Activated T-cell treated with anti-CD3 and anti-CD28 coated beads for 48 hours (primary cell): ENCODE measurements at places on chromosomes 7 and 10.

GRCh38 chr10:70680899-70681730 lies 8.8 kb downstream of the ADAMTS14 start:
- DNase-seq = no peak

DNA sequence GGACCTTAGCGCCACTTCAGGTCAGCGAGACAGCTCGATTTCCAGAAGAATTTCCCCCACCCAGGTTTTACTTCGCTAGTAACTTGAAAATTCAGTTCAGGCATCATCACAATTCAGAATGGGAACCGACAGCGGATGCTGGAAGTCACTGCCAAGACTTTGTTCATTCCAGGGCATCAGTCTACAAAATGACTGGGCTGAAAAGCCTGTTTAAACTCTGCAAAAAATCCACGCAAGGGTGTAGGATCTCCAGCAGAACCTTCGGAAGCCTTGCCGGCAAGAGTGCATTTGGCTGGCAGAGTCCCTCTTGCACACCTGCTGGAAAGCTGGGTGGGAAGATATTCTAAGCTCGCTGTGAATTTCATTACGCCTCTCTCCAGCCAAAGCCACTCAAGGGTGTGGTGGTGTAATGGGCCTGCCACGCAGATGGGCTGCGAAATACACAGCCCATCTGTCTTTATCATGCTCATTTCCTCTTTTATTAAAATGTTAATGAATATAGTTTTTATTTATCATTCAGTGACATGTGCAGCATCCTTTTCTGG lies 672.0 kb upstream of the FOXK1 start:
- DNase-seq = no peak

DNA sequence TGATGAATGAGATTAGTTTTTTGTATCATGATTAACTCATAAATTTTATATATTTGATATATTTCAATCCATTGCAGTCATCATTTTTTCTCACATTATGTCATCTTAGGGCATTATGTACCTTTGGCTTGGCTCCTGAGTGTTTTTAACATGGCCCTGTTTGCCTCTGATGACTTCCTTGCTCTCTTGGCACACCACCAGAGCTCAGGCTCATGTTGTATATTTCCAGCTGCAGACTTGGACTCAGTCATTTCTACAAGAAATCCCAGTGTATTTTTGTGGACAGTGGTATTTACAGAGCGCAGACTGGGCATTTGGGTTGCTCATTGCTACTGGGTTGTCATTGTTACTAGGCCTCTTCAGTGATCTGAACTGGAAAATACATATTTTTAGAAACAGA lies 188.5 kb downstream of the ADRA2A start:
- no peak for DNase-seq

DNA sequence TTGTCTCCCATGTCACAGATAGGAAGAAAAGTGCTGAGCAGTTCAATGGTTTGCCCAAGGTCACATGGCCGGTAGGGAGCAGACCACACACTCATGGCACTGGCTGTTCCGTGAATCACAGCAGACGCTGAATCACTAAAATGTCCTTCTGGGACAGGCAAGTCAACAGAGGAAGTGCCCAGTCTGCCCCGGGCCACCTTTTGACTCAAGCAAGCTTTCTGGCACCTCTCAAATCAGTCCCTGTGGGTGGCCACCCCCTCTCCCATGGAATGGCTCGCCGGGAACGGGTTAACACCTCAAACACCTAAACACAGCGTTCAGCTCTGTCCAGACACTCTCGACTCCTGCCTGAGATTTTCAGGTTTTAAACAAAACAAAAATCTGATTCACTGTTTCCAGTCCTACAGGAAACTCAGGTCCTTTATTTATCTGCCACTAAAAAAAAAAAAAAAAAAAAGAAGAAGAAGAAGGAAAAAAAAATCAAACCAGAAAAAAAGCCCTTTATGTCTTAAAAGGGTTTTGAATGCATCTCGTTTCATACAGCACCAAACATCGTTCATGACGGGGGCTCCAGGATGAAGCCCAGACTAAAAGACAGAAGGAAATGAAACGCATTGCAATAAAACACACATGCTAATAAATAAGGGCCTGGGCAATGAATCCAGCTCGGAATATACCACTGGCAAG lies 15.5 kb downstream of the CARD11 start:
- peak; percentile 51 for DNase-seq

GRCh38 chr7:28808796-28809533 lies 149.2 kb downstream of the TRIL start:
- DNase-seq = no peak

GRCh38 chr7:151115836-151116418 lies 29.7 kb downstream of the AGAP3 start:
- no peak for DNase-seq
